ENCODE measurements at places on chromosomes 7 and 10.
A peak's percentile ranks its signal among the peaks of the same experiment; 100 is the strongest.

DNA sequence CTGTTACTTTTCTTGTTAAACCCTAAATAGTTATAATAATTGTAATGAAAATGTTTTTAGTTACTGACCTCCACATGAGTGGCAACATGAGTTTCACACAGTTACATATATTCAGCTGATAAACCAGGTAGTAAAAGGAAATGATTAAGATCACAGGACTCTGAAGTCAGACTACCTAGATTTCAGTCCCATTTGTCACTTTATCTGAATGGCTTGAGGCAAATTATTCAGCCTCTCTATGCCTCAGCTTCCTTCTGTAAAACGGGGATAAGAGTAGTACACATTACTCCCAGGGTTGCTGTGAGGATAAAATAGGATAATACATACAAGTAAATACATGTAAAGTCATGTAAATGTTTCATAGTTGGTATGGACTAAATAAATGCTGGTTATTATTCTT is 254.3 kb upstream of the LRRTM3 start:
- DNase-seq = no peak

DNA sequence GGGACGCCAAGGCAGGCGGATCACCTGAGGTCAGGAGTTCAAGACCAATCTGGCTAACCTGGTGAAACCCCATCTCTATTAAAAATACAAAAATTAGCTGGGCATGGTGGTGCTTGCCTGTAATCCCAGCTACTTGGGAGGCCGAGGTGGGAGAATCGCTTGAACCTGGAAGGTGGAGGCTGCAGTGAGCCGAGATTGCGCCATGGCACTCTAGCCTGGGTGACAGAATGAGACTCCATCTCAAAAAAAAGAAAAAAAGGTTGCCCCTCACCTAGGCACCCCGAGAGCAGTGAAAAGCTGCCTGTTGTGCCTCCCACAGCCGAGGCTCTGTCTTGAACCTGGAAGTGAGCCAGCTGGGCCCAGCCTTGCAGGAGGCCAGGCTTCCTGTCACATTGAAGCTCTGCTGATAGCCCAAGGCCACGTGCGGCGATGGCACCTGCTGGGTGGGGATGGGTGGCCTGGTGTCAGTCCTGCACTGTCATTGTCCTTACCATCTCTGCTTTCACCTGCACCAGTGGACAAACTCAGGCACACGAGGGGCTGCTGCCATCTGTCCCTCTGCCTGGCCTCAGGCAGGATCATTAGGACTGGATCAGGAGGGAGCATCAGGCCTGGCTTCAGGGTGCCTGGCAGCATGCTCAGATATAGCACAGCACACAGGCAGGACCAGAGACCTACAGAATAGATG is 37.8 kb downstream of the DNAJB12 start:
- no peak for DNase-seq

DNA sequence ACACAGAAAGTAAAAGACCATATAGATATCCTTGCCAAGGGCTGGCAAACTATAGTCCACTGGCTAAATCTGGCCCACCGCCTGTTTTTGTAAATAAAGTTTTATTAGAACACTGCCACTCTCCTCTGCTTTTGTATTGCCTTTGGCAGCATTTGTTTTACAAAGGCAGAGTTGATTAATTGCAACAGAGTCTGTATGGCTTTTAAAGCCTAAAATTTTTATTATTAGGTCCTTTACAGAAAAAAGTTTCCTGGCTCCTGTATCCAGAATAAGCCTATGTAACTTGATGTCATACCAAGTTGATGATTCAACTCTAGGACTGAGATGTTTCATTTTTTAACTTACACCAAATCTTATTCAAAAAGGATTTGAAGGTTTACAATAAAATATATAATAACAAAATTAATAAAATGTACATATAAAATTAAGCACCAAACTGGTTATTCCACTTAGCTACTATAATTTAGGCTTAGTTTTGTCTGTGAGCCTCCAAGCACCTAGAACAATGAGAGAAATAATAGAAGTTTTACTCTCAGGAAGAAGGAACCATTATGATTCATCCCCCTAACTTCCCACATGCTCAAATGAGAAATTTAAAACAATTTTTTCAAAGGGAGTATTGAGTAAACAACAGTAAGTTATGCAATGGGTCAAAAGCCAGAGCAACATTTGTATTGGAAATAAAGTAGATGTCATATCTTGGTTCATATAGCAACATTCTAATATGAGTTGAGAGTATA is 31.9 kb downstream of the CPED1 start:
- no peak for DNase-seq

- no peak for DNase-seq
These were observed 288.2 kb upstream of the MAGI2 start for GRCh38 chr7:79741684-79742083.

DNA sequence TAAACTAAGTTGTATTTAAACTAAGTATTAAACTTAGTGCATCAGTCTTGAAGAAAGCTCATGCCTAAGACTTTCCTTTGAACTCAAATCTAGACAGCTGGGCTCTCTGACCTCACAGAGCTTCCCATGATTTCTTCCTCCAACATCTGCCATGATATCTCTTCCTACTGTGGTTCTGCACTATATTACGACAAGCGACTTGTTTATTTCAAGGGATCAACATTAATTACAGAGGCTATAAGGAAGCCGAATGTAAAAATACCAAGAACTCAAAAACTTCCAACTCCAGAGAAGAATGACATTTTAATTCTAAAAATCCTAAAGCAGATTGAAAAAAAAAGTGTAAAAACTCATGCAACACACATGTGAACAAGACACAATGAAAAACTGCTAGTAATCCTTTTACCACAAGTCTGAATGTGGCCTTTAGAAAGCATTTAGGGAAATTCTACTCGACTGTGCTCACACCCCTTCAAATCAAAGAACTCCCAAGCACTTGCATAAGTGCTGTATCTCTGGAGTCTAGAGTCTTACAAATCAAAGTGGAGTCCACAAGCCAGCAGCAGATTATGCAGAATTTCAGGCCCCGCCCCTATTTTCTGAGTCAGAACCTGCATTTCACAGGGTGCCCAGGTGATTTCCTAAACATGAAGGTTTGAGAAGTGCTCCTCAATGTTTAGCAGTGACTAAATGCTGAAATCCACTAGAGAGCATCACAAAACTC is 22.7 kb upstream of the WASHC2A start:
- no peak for DNase-seq

- DNase-seq = peak; percentile 34
These were observed at the start of gene FAM171A1 for GRCh38 chr10:15370856-15371701. Gene FAM171A1 (minus strand): TSS chr10:15371289. CDS start chr10:15371052, 237 bp downstream.

DNA sequence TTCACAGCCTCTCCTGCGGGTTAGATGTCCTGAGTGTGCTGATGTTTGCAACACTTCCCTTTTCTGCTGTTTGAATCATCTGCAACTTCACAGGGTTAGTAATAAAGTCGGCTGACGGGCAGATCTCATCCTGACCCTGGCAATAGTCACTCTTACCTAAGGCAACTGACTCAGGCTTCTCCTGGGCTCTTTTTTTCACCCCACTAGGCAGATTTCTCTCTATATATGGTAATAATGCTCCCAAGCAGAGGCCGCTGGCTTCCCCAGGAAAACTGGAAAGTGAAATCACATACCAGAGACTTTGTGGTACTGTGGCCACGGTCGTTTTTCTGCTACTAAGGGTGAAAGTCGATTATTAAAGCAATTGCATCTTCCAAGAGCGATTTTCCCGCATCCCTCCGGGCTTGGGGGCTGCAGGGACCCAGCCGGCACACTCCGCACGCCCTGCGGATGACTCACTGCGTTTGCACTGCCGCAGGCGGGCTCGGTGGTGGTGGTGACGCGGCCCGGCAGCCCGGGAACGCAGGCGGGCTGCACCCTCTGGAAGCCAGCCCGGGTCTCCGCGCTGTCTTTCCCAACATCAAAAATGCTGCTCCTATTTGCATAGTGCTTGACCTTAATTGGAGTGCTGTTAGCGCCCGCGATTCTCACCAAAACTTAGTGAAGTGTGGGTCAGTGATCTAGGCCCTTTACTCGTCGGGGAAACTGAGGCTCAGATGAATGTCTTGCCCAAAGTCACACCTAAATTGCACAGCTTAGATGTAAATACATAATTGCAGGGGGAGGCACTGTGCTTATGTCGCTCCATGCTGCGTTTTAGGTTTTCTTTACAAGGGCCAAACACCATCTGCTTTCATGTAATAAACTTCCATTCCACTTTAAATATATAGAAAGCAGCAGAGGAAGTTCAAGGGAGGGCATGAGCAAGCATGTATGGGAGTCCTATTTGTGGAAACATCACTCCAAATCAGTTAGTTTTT is 47.6 kb upstream of the ITGB1 start:
- no peak for DNase-seq

- peak; percentile 56 for DNase-seq
These were observed 25.0 kb upstream of the C1GALT1 start for GRCh38 chr7:7157177-7157886.

DNA sequence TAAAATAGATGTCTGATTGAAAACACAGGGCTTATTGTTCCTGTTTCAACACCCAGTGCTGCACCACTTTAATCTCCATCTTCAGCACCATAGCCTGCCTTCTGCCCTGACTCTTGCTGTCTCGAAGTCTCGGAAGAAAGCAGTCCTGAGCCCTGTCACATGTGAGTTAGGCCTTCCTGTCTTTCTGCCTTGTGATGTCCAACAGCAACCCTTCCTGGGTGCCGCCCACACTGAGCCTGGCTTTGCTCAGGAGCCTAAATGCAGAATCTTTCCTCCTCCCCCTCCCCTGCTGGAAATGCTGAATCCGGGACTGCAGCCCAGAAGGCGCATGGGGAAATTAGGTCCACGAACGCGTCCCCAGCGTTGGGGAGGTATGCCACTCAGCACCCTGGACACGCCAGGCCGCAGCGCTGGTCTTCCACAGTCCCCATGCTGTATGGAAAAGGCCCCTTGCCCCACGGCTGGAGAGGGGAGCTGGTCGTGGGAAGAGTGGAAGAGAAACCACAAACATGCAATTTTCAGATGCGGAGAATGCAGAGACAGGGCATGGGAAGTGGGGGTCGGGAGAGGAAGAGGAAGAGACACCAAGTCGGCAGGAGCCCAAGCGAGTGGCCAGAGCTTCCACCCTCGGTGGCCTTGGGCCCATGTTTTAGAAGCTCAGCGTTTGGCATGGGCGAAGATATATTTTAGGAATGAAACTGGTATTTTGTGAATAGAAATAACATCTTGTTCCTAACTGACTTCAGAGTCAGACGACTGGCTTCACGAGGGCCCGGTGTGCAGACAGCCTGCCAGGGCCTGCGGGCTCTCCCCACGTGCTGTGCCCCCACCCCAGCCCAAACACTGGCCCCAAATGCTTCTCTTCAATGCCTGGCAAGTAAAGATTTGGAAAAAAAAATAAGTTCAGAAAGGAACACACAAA is 656.1 kb upstream of the FOXK1 start:
- DNase-seq = no peak

DNA sequence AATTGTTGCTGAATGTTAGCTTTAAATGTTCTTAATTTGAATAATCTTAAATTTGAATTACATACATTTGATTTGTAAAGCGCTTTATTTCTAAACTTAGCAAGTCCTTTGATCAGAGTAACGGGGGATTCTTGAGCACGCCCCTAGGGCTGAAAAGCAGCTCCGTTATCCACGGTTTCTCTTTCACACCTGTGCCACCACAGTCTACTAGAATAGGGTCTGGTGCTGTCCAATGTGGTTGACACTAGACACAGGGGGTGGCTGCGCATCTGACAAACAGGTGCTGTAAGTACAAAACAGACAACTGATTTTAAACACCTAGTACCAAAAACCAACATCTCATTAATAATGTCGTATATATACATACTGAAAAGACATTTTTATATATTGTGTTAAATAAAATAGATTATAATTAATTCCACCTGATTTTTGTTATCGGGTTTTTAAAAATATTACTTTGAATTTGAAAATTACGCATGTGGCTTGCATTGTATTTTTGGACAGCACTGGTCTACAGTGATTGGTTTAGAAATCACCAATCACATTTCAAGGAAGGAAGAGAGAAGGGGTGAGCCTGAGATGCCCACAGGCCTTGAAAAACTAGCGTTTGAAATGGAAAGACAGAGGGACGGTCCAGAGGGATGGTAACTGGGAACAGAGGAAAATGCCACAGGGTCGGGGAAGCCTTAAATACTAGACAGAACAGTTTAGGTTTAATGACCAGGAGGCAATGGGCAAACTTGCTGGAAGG is 7.3 kb downstream of the SEPHS1 start:
- DNase-seq = no peak

DNA sequence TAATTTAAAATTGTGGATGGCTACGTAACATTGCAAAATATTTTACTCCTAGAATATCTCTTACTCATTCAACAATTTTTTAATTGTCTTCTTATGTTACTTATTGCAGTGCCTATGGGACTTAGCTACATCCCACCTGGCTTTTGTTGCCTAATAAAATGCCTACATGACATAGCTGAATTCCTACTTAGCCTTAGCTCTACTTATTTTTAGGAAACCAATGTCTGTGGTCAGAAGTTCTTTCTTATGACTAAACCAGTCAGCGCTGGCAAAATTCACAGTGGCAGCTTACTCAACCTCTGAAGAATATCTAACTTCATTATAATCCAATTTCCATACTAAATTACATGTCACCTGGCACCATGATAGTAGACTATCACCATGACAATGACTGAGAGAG is 1612.4 kb upstream of the LRRTM3 start:
- DNase-seq = no peak

DNA sequence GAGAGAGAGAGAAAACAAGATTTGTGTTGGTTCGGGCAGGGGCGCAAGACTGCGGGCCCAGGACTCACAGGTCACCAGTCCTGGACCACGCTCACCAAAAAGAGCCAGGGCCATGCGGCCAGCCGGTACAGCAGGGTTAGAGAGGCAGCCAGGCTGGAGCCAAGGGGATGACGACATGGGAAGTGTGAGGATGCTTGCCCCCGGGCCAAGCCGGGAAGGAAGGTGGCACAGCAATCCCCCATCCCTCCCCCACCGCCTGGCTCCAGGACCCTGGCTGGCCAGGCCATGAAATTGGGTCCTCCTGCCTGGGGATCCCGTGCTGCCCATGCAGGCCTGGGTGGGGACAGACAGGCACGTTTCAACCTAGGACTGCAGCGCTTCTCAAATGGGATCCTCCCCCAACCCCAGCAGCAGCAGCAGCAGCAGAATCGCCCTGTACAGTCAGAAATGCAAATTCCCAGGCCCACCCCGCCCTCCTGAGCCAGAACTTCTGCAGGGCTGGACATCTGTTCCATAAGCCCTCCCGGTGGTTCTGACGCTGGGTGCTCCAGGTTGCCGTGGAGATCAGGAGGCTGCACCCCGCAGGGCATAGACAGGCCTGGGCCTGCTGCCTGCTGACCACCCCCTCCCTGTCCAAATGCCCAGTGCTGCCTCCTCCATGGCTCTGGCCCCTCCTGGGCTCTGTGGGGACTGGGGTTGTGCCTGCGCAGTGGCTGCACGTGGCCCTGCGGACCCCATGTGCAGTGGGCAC is 35.0 kb downstream of the YKT6 start:
- no peak for DNase-seq
